ENCODE measurements at places on chromosomes 6 and 20. TPM values are rescaled to one million over a fixed set of nuclear protein-coding genes. Genes with fewer than 3 reads are reported as not detected.
A peak's percentile ranks its signal among the peaks of the same experiment; 100 is the strongest.

The CLPSL1 gene
- not detected for total RNA-seq

- DNase-seq: no peak
Measured at GRCh38 chr20:47929368-47930115, 144.3 kb upstream of the SULF2 start.

GRCh38 chr6:51892750-51893149 lies 194.7 kb downstream of the PKHD1 start:
- DNase-seq: no peak

DNA sequence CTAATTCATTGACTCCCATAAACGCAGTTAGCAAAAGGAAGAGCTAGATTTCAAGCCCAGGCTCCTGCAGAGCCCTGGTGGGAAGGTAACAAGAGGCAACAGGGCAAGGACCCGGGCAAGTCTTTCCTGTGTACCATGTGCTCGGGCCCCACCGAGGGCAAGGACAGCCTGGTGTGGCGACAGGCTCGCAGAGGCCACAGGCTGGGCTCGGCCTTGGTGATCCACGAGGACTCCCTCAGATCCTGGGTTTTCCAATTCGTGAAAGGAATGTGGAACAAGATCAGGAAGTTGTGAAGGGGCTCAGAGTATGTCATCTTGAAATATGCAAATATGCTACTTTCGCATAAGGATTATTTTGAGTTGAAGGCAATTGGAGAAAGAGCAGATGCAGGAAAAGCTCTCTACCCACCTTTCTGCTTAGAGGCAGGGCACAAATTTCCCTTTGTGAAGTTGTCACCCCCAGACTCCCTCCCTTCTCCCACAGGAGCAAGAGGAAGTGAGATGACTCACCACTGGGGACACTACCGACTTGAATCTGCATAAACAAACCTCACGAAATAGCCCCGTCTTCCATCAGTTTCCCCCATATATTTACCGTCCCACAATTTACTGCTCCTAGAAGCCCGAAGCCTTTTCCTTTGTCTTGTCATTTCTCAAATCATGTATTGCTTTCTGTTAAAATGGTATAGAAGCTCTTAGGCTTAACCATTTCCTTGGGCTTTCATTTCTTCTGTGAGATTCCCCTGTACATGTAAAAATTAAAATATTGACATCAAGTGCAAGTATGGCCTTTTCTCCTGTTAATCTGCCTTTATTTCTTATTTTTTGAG lies 79.0 kb downstream of the PSMG4 start:
- DNase-seq: no peak

GRCh38 chr20:49831770-49832631 lies 19.4 kb downstream of the SLC9A8 start:
- no peak for DNase-seq

DNA sequence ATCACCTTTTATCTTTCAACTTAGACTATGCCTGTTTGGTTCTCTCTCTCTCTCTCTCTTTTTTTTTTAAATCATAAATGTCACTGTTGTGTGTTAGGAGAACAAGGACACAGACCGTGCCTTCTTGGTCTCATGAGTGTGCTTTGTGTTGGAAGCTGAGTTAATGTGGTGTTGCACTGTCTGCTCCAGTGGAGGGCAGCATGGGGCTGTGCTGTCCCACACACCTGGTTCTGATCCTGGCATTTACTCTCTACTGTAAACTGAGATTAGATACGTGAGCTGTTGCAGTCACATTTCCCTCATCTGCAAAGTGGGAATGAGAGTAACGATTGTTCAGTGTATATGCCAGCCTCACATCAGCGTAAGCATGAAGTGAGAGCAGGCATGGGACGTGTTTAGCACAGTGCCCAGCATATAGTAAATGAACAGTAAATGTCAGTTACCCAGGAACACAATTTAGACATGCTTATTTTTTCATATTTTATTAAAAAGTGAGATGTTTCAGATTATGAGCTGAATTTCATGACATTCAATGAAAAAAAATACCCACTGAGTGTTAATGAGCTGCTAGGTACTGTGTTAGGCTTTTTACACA lies 161.1 kb downstream of the FARS2 start:
- peak; percentile 12 for DNase-seq

- DNase-seq: no peak
Measured at GRCh38 chr6:55705451-55706440, 126.8 kb upstream of the HMGCLL1 start.

DNA sequence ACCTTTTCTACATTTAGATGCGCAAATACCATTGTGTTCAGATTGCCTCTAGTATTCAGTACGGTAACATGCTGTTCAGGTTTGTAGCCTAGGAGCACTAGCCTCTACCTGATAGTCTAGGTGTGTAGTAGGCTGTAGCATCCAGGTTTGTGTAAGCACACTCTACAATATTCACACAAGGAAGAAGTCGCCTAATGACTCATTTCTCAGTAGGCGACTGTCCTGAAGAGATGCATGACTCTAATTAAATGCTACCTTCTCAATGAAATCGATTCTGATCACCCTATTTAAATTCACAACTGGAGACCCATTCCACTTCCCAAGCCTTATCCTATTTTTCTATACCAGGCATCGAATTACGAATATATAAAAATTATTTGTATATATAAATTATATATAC lies 1.3 kb downstream of the MCUR1 start:
- no peak for DNase-seq

The TRIM40 gene
- 14.8 TPM for total RNA-seq

- DNase-seq: no peak
Measured at GRCh38 chr20:53847139-53847836, 223.1 kb downstream of the BCAS1 start.

The CRNKL1 gene
- total RNA-seq: 12.3 TPM

DNA sequence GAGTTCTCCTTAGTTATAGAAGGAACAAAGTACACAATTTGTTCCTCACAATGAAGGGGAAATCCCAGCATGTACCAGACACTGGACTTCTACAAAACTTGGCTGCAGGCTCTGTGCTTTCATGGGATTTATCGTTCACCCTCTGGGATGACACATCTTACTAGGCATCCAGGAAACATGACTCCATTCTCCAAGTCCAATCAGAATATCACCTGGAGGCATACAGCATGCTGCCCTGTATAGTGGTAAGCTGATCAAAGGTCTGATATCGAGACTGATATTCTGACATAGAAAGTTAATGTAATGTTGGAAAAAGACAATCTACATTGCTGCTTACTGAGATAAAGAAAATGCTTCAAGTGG lies 6.7 kb downstream of the RWDD2A start:
- no peak for DNase-seq

DNA sequence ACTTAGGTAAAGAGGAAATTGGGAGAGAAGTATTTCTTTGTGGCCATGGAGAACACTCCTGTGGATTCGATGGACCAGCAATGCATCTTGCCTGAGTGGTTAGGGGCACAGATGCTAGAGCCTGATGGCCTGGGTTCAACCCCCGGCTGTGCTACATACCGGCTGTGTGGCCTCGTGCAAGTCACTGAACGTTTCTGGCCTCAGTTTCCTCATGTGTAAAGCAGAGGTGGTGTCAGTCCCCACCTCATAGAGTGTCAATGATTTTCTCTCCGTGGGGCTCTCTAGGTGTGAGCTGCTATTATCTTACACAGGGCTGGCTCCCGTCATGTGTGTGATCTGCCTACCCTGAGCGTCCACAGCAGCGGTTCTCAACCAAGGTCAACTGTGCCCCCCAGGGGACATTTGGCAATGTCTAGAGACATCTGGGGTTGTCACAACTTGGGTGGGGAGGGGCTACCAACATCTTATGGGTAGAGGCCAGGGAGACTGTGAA lies 50.0 kb upstream of the PTPN1 start:
- DNase-seq: no peak

The FERMT1 gene
- total RNA-seq: 29.3 TPM

DNA sequence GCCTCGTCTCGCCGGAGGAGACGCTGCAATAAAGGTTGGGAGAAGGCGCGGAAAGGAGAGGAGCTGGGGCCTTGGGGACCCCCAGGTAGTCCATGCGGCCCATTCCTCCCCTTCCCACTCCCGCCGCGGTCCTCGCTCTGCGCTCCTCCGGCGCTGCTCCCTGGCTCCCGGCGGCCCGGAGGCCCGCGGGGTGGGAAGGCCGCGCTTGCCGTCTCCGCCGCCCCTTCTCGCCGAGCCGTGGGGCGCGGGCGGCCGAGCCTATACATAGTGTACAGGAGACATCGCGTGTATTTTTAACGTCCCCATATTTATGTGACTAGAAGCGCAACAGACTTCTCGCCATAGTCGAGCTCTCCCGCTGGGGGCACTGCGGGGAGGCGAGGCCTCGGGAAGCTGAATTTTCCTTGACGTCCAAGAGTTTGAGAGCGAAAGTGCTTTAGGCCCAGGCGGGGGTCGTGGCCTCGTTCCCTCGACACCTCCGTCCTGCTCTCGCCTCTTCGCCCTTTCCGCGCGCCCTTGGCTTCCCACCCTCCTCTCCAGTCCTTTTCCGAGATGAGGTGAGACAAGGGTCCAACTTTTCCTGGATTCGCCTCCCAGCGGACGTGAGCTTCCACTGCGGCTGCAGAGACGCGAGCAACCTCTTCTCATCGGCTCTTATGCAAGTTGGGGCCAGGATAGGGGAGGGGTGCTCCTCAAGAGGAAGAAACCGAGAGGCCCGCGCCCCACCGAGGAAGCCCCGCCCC lies 29.0 kb downstream of the SLC12A5 start:
- peak; percentile 16 for DNase-seq

- DNase-seq: no peak
Measured at GRCh38 chr6:38153076-38153797, 333.7 kb downstream of the ZFAND3 start.

- DNase-seq: no peak
Measured at GRCh38 chr6:104958178-104959025, 1.5 kb downstream of the LIN28B start.

The CST9 gene
- total RNA-seq: not detected

DNA sequence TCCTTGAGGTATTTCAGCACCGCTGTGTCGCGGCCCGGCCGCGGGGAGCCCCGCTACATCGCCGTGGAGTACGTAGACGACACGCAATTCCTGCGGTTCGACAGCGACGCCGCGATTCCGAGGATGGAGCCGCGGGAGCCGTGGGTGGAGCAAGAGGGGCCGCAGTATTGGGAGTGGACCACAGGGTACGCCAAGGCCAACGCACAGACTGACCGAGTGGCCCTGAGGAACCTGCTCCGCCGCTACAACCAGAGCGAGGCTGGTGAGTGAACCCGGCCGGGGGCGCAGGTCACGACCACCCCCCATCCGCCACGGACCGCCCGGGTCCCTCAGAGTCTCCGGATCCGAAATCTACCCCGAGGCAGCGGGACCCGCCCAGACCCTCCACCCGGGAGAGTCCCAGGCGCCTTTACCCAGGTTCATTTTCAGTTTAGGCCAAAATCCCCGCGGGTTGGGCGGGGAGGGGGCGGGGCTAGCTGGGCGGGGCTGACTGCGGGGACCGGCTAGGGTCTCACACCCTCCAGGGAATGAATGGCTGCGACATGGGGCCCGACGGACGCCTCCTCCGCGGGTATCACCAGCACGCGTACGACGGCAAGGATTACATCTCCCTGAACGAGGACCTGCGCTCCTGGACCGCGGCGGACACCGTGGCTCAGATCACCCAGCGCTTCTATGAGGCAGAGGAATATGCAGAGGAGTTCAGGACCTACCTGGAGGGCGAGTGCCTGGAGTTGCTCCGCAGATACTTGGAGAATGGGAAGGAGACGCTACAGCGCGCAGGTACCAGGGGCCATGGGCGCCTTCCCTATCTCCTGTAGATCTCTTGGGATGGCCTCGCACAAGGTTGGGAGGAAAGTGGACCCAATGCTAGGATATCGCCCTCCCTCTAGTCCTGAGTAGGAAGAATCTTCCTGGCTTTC lies 693 bp downstream of the HLA-F start:
- DNase-seq: peak; percentile 72

DNA sequence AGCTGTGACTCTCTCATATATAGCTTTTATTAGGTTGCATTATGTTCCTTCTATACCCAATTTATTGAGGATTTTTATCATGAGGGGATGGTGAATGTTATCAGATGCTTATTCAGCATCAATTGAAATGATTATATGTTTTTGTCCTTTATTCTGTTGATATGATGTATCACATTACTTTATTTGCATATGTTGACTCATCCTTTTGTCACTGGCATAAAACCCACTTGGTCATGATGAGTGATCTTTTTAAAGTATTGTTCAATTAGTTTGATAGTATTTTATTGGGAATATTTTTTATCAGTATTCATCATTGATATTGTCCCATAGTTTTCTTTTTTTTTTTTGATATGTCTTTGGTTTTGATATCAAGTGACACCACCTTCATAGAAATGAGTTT lies 529.9 kb downstream of the MMUT start:
- no peak for DNase-seq

GRCh38 chr6:83849127-83849526 lies 4.0 kb upstream of the RIPPLY2 start:
- DNase-seq: no peak

The EFHC1 gene
- total RNA-seq: 17.6 TPM

The GSTA2 gene
- not detected for total RNA-seq

DNA sequence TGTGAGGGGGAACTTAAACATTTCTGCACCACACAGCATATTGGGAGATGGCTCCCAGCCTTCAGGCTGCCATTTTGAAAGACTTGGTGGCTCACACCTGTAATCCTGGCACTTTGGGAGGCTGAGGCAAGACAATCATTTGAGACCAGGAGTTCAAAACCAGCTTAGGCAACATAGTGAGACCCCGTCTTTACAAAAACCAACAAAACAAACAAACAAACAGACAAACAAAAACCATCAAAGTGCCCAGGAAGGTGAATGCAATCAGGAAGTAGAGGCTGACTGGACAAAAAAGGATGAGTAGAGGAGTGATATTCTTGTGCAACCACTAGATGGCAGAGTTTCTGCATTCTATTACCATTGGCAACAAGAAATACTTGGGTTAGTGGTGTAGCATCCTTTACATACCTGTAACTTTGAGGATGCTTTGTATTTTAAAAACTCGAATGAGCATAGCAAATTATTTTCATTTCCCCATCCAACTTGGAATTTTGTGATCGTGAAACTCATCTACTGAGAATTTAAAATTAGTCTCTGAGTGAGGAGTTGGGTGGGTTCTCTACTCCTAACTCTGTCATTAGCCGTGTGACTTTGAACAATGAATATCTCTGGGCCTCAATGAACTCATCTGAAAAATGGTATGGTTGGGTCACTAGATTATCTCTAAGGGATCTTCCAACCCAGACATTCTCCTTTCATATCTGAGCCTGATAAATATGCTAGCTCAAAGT lies 84.4 kb downstream of the CRYBG1 start:
- DNase-seq: no peak

DNA sequence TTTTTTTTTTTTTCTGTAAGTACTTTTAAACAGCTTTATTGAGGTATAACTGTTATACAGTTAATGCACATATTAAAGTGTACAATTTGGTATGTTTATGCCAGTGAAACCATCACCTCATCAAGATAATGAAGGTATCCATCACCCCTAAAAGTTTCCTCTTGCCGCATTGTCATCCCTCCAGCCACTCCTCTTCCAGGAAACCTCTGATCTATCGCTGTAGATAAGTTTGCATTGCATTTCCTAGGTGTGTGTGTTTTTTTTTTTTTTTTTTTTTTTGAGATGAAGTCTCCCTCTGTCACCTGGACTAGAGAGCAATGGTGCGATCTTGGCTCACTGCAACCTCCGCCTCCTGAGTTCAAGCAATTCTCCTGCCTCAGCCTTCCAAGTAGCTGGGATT lies 3.1 kb downstream of the SLX4IP start:
- DNase-seq: no peak

The RAD21L1 gene
- total RNA-seq: not detected

The INSM1 gene
- 0.60 TPM for total RNA-seq

- DNase-seq: no peak
Measured at GRCh38 chr20:62705627-62706026, 3.0 kb upstream of the NTSR1 start.

The GDAP1L1 gene
- total RNA-seq: not detected

- no peak for DNase-seq
Measured at GRCh38 chr6:68635706-68636513, 828 bp downstream of the ADGRB3 start.

The UNC5CL gene
- total RNA-seq: 8.4 TPM

The LY86 gene
- total RNA-seq: not detected

- peak; percentile 36 for DNase-seq
Measured at GRCh38 chr6:169723991-169724493, 258 bp downstream of the PHF10 start.

Data from transverse colon (tissue), 4 donors.